ENCODE measurements at places on chromosomes 5 and 9. TPM values are rescaled to one million over a fixed set of nuclear protein-coding genes. Genes with fewer than 3 reads are reported as not detected.

The LAMC3 gene
- 0.22 TPM for total RNA-seq

The SLC46A2 gene
- total RNA-seq = not detected

The WDR38 gene
- not detected for total RNA-seq

The GRXCR2 gene
- total RNA-seq = 5.5 TPM

The LCN2 gene
- total RNA-seq = not detected

The SPATA31A3 gene
- total RNA-seq = not detected

The ZNF879 gene
- 3.5 TPM for total RNA-seq

The MYOZ3 gene
- total RNA-seq = 5.5 TPM

The SMIM32 gene
- total RNA-seq = not detected

The FSTL4 gene
- not detected for total RNA-seq

The NEUROG1 gene
- not detected for total RNA-seq

The GNG10 gene
- total RNA-seq = 28.8 TPM

The SH3PXD2B gene
- 5.4 TPM for total RNA-seq

The SMC2 gene
- total RNA-seq = 9.0 TPM

The HAVCR2 gene
- 3.5 TPM for total RNA-seq

The TRIM7 gene
- total RNA-seq = 14.4 TPM

The PPP3R2 gene
- total RNA-seq = not detected

The ARL14EPL gene
- total RNA-seq = not detected

The MSX2 gene
- total RNA-seq = 1.4 TPM

The IFT74 gene
- 12.2 TPM for total RNA-seq

The ADRB2 gene
- total RNA-seq = 5.5 TPM

The C5orf58 gene
- not detected for total RNA-seq

The GSN gene
- total RNA-seq = 966 TPM

The PCDHGB4 gene
- 4.6 TPM for total RNA-seq

The CCNJL gene
- 10.2 TPM for total RNA-seq

The PARP8 gene
- total RNA-seq = 7.7 TPM

All from Right ventricle myocardium inferior (tissue), 1 donor.